ENCODE measurements at places on chromosomes 3 and 15.

DNA sequence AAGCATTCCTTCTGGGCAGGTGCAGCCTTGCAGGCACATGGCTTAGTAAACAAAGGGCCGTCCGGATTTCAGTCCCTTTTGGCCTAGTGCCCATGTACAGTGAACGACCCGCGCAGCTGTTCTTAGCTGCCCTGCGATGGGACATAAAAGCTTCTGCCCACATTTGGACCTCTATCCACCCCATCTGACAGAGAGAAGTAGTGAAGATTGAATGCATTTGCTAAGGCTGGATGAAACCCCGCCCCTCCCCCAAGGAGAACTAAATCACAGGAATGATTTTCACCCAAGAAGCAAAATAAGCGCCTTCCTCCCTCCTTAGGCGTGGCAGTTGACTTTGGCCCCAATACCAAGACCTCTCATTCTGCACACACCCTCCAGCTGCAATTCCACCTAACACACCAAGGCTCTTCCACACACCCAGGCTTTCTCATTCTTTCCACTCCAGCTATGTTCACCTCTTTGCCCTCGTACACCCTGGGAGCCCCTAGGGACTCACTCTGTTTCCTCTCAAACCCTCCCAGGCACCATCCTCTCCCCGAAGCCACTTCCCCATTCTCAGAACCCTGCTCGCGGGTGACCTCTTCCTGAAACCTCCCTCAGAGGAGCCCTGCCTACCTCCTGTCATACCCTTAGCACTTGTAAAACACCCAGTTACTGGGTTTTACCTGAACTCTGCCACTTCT is 14.1 kb upstream of the HRH1 start:
- peak; percentile 83 for DNase-seq

DNA sequence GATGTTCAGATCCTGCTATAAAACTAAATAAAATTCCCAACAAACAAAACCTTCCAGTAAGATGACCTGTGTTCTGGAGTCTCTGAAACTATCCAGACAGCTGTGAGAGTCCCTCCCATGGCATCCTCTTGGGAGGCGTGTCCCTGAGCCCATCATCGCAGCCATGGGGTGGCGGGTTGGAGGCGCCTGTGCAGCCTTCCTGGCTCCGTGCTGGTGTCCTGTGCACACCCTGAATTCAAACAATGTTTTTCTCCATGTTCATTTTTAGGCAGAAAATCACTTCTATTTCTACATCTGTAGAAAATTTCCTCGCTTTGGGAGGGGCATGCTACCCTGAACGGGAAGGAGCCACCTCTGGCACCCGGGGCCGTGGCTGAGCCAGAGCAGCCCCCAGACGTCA is 19.4 kb upstream of the OCA2 start:
- DNase-seq, result no peak

- DNase-seq, result no peak
Observed at GRCh38 chr3:119194237-119195150, 21.1 kb downstream of the UPK1B start.

DNA sequence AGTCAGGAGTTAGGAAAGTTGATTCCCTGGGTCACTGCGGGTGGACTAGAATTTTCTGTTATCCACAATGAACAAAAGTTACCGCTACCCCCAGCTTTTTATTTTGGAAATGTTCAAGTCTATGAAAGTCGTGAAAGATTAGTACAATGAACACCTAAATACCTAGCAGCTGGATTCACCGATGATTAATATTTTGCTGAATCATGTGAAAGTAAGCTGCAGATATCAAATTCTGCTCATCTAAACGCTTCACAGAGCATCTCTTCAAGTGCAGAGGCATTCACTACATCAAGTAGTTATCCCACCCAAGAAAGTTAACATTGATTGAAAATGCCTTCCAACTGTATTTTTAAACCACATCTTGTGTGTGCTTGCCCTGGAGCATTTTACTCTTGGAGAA is 729.0 kb upstream of the NR2F2 start:
- no peak for DNase-seq

GRCh38 chr3:40215015-40215414 is 94.5 kb upstream of the EIF1B start:
- no peak for DNase-seq

GRCh38 chr3:98630416-98630815 is 37.0 kb upstream of the CPOX start:
- DNase-seq, result no peak

DNA sequence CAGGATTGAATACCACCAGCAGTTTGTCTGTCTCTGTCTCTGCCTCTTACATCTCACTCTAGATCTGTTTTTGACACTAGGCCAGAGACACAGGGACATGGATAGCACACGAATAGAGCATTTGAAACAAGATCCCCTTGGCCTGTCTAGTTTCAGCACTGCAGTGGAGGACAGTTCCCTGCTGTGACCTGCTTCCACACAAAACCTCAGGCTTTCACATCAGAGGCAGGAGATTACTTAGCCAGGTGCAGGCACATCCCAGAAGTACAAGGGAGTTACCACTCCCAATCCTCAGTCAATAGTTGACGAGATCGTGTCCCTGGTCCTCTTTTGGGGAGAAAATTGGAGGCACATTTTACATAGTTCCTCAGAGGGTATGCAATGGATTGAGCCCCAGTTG is 34.0 kb upstream of the CCK start:
- DNase-seq, result peak; percentile 21

DNA sequence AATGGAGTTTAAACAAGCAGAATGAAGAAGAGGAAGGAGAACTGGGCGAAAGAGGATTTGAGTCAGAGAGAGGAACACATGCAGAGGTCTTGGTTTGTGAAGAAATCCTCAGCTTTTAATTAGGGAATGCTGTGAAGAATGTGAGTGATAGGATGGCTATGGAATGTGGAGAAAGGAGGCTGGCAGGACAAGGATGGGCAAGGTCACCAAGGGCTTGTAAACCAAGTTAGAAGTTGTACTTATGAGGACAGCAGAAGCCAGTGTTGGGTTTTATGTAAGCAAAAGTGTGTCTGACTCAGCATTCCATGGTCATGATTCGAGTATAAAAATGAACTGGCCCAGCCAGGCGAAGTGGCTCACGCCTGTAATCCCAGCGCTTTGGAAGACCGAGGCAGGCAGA is 60.0 kb upstream of the IL12A start:
- DNase-seq, result no peak
